ENCODE measurements at places on chromosomes 7 and 10. TPM values are rescaled to one million over a fixed set of nuclear protein-coding genes. Genes with fewer than 3 reads are reported as not detected.

Gene CRHR2
- polyA plus RNA-seq, result 0.31 TPM

Gene ZCWPW1
- 4.8 TPM for polyA plus RNA-seq

Gene SPDYE11
- 0.51 TPM for polyA plus RNA-seq

Gene UCMA
- not detected for polyA plus RNA-seq

Gene SDHAF3
- 26.2 TPM for polyA plus RNA-seq

Gene ADAP1
- polyA plus RNA-seq, result 62.0 TPM

Gene ZNF22
- 35.7 TPM for polyA plus RNA-seq

Gene AGR2
- polyA plus RNA-seq, result 527 TPM

Gene DPP6
- 7.8 TPM for polyA plus RNA-seq

Gene ASB4
- polyA plus RNA-seq, result 0.33 TPM

Gene IFIT2
- 3.7 TPM for polyA plus RNA-seq

Gene SAMD9
- 6.1 TPM for polyA plus RNA-seq

Gene HOXA5
- 30.3 TPM for polyA plus RNA-seq

Gene BAIAP2L1
- 30.3 TPM for polyA plus RNA-seq

Gene NAT16
- 0.21 TPM for polyA plus RNA-seq

Gene PTTG1IP2
- polyA plus RNA-seq, result not detected

GRCh38 chr10:69878038-69878437 lies 76.3 kb downstream of the COL13A1 start:
- DNase-seq, result no peak

DNA sequence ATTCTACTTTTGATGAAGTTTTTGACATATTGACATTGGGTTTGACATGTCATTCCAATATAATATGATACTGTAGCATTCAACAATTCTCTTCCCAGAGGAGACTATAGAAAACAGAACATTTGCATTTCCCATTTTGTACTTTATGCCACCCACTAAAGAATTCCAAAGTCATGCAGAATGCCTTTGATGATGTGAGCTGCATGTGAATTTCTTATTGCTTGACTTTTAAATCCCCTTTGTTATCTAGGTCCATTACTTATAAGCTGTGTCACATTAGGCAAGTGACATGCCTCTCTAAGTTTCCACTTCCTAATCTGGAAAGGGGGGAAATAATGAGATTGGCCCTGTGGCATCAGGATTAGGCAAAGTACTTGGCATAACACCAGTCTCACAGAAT lies 436.7 kb downstream of the AUTS2 start:
- DNase-seq, result no peak

GRCh38 chr7:20504060-20504459 lies 111.4 kb upstream of the ABCB5 start:
- no peak for DNase-seq

DNA sequence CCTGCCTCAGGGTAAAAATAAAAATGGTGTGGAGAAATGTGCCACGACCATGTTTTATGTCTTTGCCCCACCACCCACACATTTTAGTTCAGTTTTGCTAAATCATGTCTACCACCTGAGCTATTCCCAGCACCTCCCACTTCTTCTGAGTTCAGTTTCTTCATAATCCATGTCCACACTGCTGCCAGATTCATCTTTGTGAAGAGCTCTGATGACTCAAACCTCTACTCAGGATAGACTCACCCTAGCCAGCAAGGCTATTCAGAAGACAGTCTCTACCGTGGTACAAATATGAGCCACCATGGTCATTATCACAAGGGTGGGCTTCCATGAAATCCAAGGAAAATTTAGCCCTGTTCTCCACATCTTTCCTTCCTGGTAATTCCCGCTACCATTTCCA lies 231.1 kb upstream of the PRKCQ start:
- no peak for DNase-seq

GRCh38 chr7:105011831-105012502 lies 2.0 kb upstream of the KMT2E start:
- DNase-seq, result peak; percentile 22

DNA sequence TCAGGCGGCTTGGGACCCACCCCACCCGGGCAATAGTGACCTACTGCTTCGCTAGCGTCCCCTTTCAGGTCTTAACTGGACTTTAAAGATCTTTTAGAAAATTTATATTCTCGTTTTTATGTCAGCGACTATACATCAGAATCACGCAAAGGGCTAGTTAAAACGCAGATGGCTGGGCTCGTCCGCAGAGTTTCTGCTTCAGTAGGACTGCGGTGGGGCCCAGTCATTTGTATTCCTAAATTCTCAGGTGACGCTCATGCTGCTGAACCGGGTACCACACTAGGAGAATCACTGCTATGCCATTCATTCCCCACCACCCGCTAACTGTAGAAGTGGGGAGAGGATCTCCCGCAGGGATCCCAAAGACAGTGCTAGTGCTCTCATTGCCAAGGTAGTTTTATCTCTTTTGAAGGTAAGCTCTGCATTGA lies 12.0 kb upstream of the SP8 start:
- DNase-seq, result no peak

GRCh38 chr10:60856405-60856804 lies 78.1 kb downstream of the CDK1 start:
- no peak for DNase-seq

GRCh38 chr7:101113836-101114235 lies 13.1 kb upstream of the SERPINE1 start:
- DNase-seq, result no peak

DNA sequence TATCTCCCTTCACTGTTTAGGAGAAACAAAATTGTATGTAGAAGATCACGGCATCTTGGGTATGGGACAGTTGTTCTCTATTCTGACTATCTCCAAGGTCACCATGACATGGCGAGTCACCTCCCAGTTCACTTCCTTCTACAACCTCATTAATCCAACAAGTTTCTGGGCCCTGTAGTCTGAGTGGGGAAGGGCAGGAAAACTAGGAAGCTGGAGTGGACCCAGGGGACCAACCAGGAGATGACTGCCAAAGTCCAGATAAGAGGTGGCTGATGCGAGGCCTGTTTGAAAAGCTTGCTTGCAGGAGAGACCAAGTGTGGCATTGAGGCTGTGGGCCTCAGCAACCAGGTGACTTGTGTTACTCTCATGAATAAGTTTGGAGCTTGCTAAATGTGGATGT lies 584.9 kb downstream of the TNS3 start:
- no peak for DNase-seq

DNA sequence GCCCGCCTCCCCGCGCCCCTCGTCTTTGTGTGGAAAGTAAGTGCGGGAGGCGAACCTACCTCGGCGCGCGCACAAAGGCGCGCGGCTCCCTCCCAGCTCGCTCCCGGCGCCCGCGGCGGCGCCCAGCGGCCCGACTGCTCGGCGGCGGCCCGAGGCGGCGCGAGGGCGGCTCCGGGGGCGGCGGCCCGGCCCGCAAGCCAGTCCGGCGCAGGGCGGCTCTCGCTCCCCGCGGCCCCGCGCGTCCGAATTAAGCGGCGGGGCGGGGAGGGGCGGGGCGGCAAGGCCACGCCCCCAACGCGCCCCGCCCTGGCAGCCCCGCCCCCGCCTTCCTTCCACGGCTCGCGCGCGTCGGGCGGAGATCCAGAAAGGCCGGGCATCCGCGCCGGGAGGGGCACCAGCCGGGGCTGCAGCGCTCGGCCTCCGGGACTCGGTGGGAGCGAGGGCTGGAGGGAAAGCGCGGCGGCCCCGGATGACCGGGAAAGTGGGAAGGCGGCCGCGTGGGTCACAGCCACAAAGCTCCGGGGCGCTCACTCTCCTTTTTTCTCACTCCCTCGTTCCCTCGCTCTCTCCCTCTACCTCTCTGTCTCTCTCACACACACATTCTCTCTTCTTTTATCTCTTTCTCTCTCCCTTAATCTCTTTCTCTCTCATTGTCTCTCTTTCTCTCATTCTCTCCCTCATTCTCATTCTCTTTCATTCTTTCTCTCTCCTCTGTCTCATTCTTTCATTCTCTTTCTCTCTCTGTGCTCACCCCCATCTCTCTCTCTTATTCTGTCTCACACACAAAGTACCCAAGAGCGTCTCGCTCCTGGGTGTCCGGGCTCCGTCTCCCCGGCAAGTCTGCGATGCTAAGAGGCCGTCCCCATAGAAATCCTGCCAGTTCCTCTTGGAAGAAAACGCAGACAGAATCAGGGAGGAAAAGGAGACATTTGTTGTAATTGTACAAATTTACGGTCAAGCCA lies 170.2 kb downstream of the FAM107B start:
- DNase-seq, result peak; percentile 80

- no peak for DNase-seq
Observed at GRCh38 chr10:66746711-66747110, 179.1 kb upstream of the LRRTM3 start.

DNA sequence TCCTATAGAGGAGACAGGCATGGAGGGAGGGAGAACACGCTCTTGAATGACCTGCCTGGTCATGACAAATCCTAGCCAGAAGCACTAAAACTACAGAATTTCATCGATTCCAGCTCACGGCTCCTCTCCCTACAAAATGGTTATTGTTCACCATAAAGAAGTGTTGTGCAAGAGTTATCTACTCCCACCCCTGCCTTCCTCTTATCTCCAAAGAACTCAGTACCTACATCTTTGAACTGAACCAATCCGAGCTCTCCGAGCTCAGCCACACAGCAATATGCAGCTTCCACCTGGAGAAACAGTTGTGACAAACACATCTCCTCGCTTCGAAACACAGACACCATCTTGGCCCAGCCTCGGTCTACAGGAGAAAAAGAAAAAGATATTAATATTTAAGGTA lies 26.9 kb upstream of the TMEM213 start:
- no peak for DNase-seq

DNA sequence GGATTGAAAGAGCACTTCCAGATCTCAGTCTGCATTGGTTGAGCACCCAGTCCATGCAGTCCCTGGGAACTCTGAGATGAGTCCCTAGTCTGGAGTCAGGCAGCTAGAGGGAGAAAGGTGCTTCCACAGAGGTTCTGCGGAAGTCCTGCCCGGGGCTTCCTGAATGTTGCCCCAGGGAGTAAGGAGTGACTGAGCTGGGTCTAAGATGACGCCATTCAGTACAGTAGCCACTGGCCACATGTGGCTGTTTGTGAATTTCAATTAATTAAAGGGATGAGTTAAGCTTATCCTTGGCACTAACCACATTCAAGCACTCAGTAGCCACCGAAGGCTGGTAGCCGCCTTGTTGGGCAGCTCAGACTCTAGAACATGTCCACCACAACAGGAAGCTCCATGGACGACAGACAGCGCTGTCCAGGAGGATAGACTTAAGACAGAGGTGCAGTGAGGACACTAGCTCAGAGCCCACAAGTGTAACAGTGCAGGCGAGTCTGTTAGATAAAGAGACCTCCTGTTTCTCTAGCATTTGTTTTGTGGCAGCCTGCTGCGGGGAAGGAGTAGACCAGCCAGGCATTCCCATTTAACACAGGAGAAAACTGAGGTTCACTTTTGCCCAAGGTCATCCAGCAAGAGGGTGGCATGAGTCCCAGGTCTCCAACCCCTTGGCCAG lies 101.6 kb upstream of the PPIF start:
- no peak for DNase-seq

- DNase-seq, result no peak
Observed at GRCh38 chr7:374706-375311, 84.8 kb downstream of the FOXL3 start.

DNA sequence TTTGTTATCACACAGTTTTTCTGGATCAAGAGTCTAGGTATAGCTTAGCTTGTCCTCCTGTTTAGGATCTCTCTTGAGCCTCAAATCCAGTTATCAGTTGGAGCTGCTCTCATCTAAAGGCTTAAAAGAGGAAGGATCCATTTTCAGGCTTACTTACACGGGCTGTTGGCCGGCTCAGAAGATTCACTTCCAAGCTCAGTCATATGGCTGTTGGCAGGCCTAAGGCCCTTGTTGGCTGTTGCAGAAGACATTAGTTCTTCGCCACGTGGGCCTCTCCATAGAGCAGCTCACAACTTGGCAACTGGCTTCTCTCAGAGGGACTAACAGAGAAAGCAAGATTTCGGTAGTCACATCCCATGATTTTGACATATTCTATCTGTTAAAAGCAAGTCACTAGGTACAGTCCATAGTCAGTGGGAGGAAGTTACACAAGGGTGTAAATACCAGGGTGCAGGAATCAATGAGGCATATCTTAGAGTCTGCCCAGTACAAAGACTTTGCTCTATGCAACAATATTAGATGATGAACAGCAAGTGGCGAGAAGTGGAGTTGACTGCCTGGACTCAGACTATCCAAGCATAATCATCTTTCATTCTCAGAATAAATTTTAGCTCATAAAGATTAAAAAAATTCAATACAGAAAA lies 280.1 kb upstream of the MBL2 start:
- DNase-seq, result no peak

- peak; percentile 57 for DNase-seq
Observed at GRCh38 chr10:124708922-124709520, 35.2 kb downstream of the FAM53B start.

- no peak for DNase-seq
Observed at GRCh38 chr10:27134371-27134770, 19.8 kb downstream of the YME1L1 start.

- DNase-seq, result no peak
Observed at GRCh38 chr7:120961638-120962173, 11.1 kb downstream of the ING3 start.

- DNase-seq, result no peak
Observed at GRCh38 chr10:29214551-29214950, 74.3 kb upstream of the LYZL1 start.

- no peak for DNase-seq
Observed at GRCh38 chr7:66297579-66297978, 92.4 kb downstream of the TPST1 start.

- peak; percentile 33 for DNase-seq
Observed at GRCh38 chr7:44796034-44796503, 412 bp upstream of the PPIA start.

- DNase-seq, result no peak
Observed at GRCh38 chr7:159033473-159033825, 111.2 kb downstream of the VIPR2 start.

- no peak for DNase-seq
Observed at GRCh38 chr10:120483006-120483405, 26.0 kb downstream of the PLPP4 start.

DNA sequence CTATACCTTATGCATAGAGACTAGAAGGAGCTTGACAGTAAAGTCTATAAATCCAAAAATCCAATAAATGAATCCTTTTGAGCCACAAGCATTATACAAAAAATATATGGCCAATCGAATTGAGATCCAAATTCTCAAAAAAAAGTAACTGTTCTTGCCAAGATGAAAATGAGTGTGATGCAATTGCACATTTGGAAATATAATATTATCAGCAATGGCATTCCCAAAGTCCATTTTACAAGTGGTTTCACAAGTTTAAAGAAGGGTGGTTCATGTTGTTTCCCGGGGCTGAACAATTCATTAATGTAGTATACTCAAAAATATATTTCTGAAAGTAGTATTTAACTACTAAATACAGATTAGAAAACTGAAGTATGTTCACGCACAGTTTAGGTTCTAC lies 7.3 kb downstream of the RP9 start:
- no peak for DNase-seq

GRCh38 chr7:14762561-14762960 lies 140.0 kb downstream of the DGKB start:
- no peak for DNase-seq

- DNase-seq, result no peak
Observed at GRCh38 chr7:18572154-18572553, 76.6 kb downstream of the HDAC9 start.

DNA sequence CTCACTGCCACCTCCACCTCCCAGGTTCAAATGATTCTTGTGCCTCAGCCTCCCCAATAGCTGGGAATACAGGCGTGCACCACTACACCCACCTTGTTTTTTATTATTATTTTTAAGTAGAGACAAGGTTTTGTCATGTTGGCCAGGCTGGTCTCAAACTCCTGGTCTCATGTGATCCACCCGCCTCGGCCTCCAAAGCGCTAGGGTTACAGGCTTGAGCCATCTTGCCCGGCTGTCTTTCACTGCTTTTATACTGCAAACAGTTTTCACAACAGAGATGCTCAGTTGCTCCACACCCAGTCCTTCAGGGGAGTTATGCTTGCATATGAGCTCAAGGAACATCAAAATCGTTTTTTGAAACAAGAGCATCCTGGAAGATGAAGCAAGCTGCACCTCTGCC lies 1.3 kb upstream of the PRR15 start:
- DNase-seq, result peak; percentile 41

GRCh38 chr10:45410807-45411606 lies 37.0 kb downstream of the ALOX5 start:
- DNase-seq, result no peak
